ENCODE measurements at places on chromosomes 7 and 10.

DNA sequence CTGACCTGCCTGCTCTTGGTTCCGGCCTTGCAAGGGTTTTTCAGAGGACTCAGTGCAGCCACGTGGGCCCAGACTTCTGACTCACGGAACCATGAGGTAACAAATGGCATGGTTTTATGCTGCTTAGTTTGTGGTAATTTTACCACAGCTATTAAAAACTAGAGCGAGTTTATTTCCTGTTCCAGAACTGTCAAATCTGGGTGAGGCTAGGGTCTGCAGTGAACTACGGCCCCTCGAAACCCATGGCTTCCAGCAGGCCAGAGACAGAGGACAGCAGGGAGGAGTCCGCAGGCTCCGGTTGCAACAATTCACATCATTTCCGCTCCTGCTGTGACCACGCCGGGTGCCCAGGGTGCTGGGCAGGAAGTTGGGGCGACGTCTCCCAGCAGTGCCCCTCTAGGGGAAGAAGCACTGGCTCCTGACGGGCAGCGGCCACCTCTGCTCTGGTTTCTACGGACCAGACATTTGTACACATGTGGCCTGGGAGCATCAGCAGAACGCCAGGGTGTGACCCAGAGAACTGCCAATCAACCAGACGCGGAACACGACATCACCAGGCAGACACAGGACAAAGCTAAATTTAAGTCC is 74.8 kb downstream of the ADARB2 start:
- no peak for DNase-seq

- DNase-seq: no peak
Measured at GRCh38 chr7:101693498-101694091, 64.5 kb upstream of the MYL10 start.

DNA sequence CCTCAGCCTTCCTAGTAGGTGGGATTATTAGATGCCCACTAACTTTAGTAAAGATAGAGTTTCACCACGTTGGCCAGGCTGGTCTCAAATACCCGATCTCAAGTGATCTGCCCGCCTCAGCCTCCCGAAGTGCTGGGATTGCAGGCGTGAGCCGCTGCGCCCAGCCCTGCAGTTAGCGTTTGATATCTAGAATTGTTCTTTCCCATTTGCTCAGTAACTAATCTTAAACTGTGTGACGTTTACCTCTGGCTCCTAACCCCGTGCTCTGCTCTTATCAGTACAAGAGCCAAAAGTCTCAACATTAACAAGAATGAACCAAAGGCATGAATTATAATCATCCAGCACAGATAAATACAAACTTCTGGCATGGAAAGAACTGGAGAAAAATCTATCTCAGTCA is 47.4 kb downstream of the IGF2BP3 start:
- no peak for DNase-seq

DNA sequence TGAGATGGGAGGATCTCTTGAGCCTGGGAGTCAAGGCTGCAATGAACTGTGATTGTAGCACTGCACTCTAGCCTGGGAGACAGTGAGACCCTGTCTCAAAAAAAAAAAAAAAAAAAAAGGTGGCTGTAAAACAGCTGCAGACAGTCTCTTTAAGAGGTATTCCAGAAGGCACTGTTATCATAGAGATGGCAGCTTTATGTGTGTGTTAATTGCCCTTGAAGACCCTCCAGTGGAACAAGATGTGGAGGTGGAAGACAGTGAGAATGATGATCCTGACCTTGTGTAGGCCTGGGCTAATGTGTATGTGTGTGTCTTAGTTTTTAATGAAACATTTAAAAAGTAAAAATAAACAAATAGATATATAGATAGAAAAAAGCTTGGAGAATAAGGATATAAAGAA is 66.0 kb downstream of the ZNF487 start:
- DNase-seq: no peak

DNA sequence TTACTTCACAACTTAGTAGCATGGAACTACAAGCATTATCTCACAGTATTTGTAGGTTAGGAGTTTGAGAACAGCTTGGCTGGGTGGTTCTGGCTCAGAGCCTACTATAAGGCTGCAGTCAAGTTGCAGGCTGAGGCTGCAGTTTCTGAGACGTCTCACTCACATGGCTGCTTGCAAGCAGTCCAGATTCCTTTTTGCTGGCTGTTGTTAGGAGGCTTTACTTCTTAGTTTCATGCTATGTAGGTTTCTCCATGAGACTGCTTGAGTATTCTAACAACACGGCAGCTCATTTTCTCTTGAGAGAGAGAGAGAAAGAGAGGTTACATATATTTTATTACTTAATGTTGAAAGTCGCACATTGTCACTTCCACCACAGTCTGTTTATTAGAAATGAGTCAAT is 1073.9 kb downstream of the NXPH1 start:
- no peak for DNase-seq

DNA sequence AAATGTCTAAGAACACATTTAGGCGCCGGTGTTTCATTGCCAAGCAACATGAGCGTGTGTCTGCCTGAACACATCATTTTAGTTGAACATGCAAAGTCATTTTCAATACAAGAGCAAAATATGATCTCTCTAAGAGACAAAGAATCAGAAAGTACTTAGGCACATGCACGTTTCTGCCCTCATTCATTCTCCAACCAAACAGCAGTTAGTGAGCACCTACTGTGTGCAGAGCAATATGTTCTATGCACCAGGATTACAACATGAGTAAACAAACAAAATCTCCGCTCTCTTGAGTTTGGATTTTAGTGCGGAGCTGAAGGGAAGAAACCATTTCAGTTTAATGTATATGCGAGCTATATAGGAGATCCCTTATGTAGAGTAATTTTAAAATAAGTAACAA is 71.6 kb upstream of the KLF6 start:
- DNase-seq: no peak

DNA sequence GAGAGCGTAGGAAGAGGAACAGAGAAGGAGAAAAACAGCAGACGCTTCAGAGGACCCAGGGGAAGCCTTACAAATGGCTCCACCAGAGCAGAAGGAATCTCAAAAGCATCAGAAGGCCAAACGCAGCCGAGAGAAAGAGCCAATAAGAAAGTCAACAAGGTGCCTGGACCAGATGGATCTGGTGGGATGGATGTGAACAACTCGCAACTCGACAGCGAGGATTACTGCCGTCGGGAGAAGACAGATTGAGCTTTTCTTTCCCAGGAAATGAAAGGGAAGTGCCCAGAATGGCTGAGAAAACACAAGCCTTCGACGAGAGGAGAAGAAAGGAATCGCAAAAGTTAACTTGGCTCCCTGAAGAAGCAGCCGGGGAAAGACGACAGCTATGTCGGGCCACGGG is 132.8 kb upstream of the MGMT start:
- no peak for DNase-seq

GRCh38 chr7:108576116-108576515 is 6.4 kb downstream of the DNAJB9 start:
- DNase-seq: no peak

GRCh38 chr7:141218941-141219340 is 145.1 kb downstream of the TMEM178B start:
- DNase-seq: no peak

GRCh38 chr10:21150166-21150565 is 253.1 kb upstream of the NEBL start:
- DNase-seq: no peak

DNA sequence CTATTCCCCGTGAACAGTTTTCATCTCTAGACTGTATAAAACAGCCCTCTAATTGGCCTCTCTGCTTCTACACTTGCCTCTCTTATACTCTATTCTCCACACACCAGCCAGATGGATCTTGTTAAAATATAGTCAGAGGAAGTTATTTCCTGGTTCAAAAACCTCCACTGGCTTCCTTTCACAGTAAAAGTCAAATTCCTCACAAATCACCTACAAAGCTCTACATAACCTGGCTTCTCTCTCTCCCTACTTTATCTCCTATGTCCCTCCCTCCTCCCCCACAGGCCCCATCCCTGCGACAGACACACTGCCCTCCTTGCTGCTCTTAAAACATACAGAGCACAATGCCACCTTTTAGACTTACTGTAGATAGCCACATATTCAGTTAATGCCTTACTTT is 60.1 kb downstream of the TPK1 start:
- DNase-seq: no peak

DNA sequence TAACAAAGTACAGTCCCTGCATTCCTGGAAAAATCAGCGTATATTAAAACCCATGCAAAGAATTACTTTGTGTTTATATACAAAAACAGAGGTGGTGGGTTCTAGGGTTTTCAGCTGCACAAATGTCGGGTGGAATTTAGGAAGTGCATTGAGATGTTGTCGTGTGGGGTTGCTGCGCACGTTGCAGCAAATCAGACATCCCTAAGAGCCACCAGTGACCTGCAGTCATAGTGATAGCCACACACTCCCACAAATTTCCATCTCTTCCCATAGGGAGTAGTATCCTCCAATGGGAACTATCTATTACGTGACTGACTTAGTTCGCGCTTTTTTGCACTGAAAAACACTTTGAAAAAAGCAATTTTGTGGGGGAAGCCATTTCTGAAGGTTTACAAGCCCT is 375.2 kb upstream of the GALNT17 start:
- no peak for DNase-seq

- no peak for DNase-seq
Measured at GRCh38 chr10:28922127-28922526, 244.8 kb downstream of the BAMBI start.

DNA sequence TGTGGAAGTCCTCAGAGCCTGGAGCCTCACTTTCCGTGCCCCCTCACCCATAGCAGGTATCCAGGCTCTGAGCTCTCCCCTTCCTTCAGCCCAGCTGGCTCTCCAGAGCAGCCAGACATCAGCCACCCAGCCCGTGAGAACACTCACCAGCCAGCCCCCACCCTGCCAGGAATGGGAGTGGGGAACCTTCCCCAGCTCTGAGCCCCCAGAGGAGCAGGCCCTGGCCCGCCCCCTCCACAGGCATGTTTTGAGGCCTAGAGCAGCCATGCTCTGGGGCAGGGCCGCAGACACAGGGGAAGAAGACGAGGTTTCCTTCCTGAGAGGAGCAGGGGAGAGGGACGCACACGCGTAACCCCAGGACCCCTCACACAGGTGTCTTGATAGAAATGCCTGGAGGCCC is 70.0 kb upstream of the COL13A1 start:
- no peak for DNase-seq

GRCh38 chr10:77637532-77638320 is at the start of gene KCNMA1:
Gene KCNMA1 (minus strand): TSS chr10:77637808.
- no peak for DNase-seq

- no peak for DNase-seq
Measured at GRCh38 chr7:96285579-96285978, 36.3 kb downstream of the SLC25A13 start.

DNA sequence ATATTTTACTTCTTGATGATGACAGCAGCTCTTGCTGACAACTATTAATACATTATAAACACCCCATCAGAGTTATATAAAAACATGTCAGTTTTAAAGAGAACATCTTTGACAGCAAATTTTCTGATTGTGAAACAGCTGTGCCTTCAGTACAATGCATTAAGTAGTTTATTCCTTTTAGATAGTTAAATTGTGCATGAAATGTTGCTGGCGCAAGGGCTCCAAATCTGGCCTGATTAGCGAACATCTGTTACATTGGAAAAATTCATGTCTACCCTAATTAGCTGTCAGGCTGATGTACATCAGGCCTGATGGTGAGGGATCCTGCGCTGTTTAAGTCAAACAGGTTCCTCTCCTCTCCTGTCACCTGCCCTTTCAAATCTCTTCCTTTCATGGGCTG is 171.9 kb upstream of the SP8 start:
- no peak for DNase-seq

DNA sequence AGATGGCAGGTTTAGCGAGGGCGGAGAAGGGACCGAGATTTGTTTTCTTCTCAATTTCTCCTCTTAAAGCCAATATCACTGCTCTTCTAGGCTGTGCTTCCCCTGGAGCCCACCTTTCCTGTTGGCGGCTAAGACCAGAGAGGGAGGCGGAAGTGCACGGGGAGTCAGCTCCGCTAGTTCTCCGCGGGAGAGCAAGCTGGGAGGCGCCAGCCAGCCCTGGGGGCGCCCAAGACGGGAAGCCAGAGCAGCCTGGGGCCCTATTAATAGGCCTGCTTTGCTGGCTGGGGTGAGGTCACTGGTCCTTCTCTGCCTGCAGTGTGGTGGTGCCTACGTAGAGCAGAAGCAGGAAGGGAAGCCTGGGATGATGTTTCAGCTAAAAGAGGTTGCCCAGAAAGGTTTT is 61.6 kb downstream of the LSM5 start:
- no peak for DNase-seq

- no peak for DNase-seq
Measured at GRCh38 chr7:51459809-51460208, 143.2 kb upstream of the COBL start.

GRCh38 chr7:158782761-158783401 is 46.4 kb downstream of the ESYT2 start:
- no peak for DNase-seq

DNA sequence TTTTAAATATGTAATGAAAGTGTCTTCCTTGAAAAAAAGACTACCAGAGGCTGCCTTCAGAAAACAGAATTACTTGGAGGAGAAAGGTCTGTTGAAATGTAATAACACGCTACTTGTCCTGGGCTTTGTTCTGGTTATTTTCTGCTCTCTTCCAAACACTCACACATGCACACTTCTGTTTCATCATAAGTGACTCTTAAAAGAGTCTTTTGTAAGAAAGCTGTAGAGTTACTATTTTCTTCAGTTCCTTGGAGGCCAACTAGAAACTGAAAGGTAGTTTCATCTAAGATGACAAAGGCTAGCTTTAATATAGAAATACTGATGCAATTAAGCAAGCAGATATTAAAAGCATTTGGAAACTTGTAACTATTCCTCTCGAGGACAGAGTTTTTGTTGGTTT is 39.1 kb downstream of the TASOR2 start:
- DNase-seq: no peak

DNA sequence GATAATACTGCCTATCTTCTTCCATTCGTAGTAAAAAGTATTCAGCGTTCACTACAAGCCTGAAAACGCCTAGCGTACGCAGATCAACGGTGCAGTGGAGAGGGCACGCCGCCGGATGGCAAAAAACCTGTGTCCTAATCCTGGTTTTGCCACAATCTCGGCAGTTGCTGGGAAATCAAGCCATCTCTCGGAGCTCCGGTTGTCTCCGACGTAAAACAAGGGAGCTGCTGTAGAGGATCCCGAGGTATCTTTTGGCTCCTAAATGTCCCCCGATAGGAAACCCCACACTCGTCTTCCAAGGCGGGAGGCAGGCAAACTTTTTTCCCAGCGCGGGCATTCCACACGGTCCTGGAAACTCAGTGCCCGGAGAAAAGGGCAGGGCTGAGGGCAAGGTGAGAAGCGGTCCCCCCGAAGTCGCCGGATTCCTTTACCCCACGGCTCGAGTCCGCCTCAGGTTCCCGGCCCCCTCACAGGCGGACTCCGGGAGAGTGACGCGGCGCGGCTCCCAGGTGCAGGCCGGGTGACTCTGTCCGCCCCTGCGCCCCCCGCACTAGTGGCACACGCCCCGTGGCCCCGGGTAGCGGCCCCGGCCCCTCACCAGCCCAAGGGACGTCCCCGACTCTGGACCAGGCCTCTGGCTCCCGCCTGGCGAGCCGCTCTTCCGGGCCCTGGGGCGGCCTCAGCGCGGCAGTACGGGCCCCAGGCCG is 649 bp downstream of the IDE start:
- DNase-seq: no peak

DNA sequence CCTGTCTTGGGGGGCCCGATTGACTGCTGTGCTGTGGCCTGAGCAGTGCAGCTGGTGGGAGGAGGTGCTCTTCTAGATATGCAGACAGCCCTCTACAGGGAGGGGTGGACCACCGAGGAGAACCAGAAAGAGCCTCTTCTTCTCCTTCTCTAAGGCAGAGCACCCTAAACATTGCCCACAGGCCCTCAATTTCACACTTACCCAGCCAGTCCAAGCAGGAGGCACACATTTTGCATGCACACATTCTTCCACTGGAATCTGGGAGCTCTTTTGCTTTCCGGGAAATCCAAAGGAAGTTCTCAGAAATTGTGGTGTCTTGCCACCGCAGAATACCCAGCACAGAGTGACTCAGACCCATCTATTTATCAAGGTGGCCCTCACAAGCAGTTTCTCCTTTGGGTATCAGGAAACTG is 45.8 kb downstream of the EEPD1 start:
- DNase-seq: no peak

Measured in HL-60 (cell line).